Heart left ventricle (tissue), 16 donors: ENCODE measurements at places on chromosomes 16 and 17. TPM values are rescaled to one million over a fixed set of nuclear protein-coding genes. Genes with fewer than 3 reads are reported as not detected.

GRCh38 chr17:2058586-2059546 lies 4.0 kb downstream of the HIC1 start:
- DNase-seq: peak; percentile 84

- DNase-seq: no peak
Observed at GRCh38 chr17:10618202-10618635, 38.9 kb downstream of the MYH3 start.

DNA sequence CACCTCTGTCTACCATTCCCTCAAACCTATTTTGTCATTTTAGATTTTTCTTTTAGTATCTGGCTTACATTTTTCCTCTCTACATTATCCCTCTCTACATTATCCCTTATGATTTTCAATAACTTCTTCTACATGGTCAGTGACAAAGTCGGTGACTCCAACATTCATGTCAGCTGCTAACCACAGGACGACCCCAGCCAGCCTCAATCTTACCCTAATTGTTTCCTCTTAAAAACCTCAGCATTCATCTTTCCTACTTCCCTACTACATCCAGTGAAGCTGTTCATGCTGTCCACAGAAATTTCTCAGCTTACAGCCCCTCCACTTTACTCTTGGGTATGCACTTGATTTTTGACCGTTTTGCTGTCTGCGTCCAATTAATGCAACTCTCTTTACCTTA lies 8.3 kb downstream of the MYH10 start:
- no peak for DNase-seq

GRCh38 chr16:66486773-66487579 lies 59.9 kb downstream of the BEAN1 start:
- DNase-seq: no peak

- no peak for DNase-seq
Observed at GRCh38 chr16:75152635-75153034, 4.3 kb downstream of the ZFP1 start.

- DNase-seq: no peak
Observed at GRCh38 chr16:6428861-6429260, 903.8 kb upstream of the RBFOX1 start.

DNA sequence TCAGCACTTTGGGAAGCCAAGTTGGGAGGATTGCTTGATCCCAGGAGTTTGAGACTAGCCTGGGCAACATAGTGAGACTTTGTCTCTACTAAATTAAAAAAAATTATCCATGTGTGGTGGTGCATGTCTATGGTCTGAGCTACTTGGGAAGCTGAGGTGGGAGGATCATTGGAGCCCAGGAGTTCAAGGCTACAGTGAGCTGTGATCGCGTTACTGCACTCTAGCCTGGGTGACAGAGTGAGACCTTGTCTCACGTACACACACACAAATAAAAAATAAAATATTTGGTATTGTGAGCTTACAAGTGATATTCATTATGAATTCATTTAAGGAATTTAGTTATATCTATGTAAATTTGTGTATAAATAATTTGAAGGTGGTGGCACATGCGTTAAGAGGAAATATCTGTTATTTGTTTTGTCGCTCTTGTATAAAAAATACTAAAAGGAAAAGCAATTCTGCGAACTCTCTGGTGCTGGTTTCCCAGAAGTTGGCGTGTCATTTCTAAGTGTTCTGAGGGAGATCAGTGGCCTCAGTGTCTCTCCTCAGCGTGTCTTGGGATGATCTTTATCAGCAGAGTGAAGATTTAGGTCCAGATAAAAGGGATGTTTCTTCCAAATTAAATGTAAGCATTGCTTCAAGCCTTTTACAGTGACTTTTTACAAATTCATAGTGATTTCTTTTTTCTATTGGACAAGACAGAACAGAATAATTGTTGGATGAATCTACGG lies 187.6 kb downstream of the FTO start:
- DNase-seq: no peak

- DNase-seq: no peak
Observed at GRCh38 chr17:57289613-57290012, 33.3 kb downstream of the MSI2 start.

GRCh38 chr16:23694265-23694643 lies 15.6 kb downstream of the PLK1 start:
- DNase-seq: no peak

GRCh38 chr16:27925612-27926011 lies 137.9 kb downstream of the GSG1L start:
- no peak for DNase-seq

DNA sequence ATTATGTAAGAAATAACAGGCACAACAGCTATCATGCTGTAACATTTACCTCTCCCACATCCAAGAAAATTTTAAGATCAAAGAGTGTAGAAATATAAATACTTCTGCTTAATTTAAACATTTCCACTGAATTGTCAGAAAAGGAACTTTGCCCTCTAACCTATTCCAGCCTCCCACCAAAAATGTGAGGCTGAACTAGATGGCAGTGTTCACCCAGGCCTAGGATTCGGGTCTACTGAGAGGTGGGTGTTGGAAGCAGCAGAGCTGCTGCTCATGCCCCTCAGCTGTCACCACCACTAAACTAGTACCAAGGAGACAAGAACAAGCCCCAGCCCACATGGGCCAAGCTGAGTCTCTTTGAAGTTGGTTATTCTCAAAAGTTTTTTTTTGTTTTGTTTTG lies 11.3 kb downstream of the CIAPIN1 start:
- DNase-seq: no peak

Gene ETV4
- 0.30 TPM for total RNA-seq

Gene B3GNT9
- 15.4 TPM for total RNA-seq

Gene ENPP7
- not detected for total RNA-seq

Gene SLFN14
- total RNA-seq: not detected

Gene HCRT
- total RNA-seq: not detected

Gene PDILT
- total RNA-seq: not detected
